ENCODE measurements at places on chromosomes 1 and 21.

- DNase-seq = no peak
Observed at GRCh38 chr1:11790880-11791715, 14.7 kb downstream of the MTHFR start.

DNA sequence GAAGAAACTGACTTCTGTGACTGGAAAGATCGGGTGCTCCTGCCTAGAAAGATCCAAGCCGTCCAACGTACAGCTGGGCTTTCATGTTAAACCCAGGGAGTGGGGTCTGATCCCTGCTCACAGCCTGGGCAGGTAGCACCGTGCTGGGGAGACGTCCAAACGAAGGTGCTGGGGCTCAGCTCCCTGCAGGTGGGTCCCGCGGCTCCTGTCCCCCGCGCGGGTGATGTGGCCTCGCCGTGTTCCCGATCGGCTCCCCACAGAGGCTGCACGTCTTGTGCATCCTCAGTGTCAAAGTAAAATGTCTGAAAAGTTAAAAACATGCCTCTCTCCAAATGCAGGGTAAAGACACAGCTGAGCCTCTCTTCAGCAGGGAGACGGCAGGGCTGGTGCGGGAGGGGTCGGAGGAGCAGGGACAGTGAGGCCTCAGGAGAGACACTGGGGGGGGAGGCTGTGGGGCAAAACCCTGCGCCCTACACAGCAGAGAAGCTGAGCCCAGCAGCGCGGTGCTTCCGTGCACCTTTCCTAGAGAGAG lies 40.1 kb upstream of the COL6A2 start:
- DNase-seq = no peak

- no peak for DNase-seq
Observed at GRCh38 chr1:182754543-182755314, 34.8 kb upstream of the NPL start.

- DNase-seq = no peak
Observed at GRCh38 chr1:23614032-23614660, 54.8 kb upstream of the ID3 start.

DNA sequence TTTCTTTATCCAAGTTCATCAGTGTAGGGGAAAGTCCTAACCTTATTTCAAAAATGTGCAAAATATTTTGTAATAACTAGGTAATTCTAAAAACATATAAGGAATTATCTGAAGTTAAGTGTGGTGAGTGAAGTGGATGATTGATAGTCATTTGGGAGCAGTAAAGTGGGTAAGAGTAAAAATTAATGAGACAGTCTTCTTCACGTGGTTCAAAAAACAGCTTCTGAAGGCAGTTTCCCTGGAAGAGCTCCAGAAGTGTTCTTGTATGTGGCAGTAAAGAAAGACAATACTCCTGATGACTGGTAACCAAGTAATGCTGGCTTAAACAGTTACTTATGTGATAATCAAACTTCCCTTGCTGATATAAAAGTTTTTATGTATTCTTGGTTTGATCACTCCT lies 50.3 kb downstream of the LEPR start:
- no peak for DNase-seq

- no peak for DNase-seq
Observed at GRCh38 chr1:39322431-39322830, 117.9 kb downstream of the MACF1 start.

GRCh38 chr1:32741059-32741412 lies 38.5 kb upstream of the SYNC start:
- DNase-seq = no peak

GRCh38 chr1:64974288-64974825 lies 8.0 kb upstream of the JAK1 start:
- DNase-seq = no peak

DNA sequence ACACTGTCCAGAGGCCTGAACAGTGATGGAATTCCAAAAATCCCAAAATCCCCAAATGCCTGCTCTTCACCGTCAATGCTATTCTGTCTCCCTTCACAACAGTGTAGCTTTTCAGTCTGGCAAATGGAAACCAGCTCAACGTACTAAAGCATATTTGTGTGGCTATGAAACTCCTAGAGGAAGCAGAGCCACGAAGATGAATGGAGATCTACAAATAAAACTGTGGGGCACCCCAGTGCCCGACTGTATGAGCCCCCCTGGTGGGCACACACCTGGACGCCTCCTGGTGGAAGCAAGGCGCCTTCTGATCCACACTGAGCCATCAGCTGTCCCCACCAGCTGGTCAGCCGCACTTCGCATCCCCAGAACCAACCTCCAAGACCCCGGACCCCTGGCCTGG lies 129.1 kb upstream of the SOD1 start:
- DNase-seq = no peak

DNA sequence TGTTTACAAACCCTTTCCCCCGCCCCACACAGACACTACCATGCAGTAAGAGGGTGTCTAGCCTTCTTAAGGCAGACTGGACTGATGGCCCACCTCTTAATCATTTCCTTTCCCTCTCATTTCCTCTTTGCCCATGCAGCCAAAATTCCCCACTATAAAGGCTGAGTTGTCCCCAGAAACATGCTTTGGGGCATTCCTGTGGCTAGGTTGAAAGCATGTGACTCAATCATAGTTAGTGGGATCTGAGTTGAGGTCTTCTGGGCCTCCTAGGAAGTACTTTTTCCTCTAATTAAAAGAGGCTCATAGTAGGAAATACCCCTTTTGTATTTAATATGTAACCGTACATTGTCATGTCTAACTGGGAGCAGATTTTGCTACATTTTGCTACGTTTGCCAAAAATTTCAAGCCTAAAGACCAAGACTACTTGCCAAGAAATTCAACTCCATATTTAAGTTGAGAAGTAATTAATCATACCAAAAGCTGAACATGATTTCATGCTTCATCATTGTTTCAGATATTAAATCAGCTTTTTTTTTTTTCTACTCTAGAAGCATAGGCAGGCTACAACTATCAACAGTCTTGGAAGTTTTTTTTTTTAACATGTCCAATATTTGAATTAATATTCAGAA lies 174.7 kb downstream of the ADGRL4 start:
- peak; percentile 52 for DNase-seq

DNA sequence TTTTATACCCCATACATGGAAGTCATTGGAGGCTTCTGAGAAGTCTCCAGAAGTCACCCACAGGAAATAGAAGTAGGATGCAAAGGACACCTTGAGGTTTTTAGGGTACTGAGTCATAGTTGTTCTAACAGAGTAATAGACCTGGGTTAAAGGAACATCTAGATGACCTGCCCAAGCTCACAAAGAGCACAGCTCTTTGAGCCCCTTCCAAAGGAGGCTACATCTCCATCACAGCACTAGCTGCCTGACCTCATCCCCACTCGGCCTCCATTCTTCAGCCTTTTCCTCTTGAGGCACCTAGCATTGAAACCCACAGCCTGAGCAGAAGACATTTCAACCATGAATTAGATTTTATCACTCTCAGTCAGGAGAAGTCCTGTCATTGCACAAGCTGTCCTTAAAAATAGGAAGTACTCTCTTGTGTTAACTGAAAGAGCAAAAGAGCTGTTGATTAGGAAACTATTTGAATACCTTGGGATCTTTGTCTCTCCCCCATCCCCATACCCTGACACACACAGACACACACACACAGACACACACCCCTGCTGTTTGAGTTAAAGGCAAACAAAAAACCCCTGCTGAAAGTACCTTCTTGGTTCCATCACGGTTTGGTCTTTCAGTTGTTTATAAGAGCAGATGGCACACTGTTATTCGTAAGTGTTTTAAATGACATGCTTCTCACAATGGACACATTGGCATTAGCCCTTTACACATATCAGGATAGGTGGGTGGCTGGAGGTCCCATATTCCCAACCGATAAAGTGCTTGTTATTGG lies 22.2 kb downstream of the MKNK1 start:
- DNase-seq = no peak

DNA sequence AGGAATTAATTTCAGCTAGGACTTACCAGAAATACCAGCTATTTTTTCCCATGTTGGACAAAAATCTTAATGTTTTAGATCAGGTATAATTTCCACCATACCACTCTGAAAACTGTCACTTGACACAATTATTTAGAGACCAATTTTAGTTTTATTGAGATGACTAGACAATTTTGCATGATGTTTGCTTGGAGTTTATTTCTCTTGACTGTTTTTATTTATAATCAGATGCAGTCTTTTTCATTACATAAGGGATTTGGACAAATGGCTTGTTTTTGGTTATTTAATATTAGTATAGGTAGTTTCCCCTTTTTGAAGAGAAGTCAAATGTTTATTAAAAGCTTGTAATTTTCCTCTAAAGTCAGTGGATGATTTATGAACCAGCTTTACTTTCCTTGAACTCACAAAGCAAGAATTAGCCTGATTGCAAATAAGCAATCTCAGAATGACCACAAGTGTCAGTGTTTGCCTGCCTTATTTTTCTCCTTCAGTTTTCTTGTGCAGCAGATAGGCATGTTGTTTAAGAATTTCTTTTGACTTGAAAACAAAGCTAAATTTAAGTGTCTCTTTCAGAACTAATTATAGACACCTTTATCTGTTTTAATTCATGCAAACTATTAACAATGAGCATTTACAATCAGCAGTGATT lies 3.8 kb upstream of the B3GALT2 start:
- DNase-seq = peak; percentile 10

- DNase-seq = no peak
Observed at GRCh38 chr1:115951560-115951959, 24.8 kb upstream of the SLC22A15 start.

DNA sequence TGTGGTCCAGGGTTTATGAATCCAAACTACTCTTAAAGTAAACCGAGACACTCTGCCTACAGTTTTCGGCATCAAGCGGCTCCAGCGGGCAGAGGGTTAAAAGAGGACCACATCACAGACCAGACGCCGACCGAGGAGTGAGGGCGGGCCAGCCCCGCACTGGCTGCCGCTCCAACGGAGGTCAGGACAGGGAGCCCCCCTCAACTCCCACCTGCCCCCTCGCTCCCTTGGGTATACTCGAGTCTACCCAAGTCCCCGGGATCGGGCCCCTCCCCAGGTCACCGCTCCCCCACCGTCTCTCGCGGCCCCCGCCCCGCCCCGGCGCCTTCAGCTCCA lies 312 bp downstream of the ARNT start:
- peak; percentile 32 for DNase-seq

DNA sequence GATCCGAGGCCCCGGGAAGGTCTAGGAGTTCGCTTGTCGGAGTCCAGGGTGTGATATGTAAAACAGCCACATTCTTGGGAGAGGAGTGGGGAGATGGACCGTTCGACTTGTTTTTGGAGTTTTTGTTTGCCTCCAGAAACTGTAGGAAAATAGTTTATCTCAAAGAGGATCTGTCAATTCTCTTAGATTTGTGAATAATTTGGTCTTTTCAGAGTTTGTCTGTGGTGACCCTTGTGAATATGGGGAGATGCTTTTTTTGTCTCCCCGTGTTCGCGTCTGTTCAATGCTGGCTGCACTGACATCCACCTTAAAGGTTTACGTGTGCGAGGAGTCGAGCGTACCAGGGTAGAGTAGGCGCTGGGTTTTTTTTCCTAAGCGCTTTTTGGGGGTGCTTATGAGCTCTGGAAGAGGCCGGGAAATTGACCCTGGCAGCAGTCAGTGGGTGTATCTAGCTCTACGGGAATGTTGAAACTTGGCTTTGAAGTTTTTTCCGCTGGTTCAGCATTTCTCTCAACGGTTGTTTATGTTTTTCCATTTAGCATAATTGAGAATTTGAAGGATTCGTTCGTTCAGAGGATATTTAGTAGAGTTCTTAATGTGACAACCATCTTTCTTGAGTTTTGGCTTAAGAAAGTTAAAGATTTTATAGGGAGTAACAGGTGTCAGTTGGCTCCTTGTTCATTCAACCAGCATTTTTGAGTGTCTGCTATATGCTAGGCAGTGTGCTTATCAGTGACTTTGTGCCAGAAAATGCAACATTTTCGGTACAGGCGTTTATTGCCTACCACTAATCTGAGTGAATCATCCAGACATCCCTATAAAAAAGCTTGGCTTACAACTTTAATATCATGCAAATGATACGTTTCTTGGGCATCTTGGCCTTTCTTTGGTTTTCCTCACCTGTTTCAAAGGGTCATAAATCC lies 1.2 kb downstream of the SZRD1 start:
- no peak for DNase-seq

DNA sequence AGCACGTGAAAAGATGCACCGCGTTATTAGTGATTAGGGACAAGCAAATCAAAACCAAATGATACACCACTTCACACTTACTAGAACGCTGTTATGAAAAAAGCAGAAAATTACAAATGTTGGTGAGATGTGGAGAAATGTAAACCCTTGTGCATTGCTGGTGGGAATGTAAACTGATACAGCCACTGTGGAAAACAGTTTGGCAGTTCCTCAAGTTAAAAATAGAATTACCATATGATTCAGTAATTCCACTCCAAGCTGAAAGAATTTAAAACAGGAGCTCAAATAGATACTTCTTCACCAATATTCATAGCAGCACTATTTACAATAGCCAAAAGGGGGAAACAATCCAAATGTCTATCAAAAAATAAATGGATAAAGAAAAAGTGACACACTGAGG lies 10.3 kb upstream of the EVI5 start:
- DNase-seq = no peak

DNA sequence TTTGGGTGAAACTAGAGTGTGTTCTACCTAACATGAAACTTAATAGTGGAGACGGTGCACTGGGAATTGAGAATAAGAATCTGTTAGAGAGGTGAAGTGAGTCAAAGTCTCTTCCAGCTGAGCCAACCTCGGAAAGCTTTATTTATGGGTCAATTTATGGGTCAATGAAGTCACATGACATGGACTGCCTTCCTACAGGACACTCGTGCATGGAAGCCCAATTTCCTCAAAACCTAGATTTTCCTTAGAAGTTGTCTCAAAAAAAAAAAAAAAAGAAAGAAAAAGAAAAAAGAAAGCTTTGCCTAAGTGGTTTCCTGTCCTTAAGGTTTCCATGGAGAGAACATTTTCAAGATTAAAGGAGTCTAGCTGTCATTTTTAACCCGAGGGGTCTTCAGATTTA lies 26.7 kb downstream of the CACHD1 start:
- no peak for DNase-seq

- DNase-seq = peak; percentile 64
Observed at GRCh38 chr1:27525296-27526272, 35.6 kb upstream of the WASF2 start.

DNA sequence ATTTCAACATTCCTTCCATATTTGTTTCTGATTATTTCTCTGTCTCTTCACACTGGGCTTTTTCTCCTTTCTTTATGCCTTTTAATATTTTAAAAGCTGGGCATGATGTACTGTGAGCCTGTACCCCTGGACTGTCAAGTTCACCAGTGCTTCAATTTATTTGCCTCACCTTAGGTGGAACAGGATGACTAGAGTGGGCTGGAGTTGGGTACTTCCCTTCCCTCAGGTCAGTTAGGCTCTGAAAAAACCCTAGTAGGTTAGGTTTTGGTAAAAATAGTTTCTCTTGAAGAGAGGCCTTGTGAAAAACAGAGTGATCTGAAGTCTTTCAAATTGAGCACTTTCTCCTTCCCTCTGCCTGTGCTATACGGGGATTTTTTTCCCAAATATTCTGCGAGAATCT lies 163.0 kb upstream of the LYPLAL1 start:
- DNase-seq = no peak
